Activated T-cell treated with anti-CD3 and anti-CD28 coated beads, Interleukin-2, amount 50 U/mL, for 4 hours (primary cell): ENCODE measurements at places on chromosomes 4 and X.

DNA sequence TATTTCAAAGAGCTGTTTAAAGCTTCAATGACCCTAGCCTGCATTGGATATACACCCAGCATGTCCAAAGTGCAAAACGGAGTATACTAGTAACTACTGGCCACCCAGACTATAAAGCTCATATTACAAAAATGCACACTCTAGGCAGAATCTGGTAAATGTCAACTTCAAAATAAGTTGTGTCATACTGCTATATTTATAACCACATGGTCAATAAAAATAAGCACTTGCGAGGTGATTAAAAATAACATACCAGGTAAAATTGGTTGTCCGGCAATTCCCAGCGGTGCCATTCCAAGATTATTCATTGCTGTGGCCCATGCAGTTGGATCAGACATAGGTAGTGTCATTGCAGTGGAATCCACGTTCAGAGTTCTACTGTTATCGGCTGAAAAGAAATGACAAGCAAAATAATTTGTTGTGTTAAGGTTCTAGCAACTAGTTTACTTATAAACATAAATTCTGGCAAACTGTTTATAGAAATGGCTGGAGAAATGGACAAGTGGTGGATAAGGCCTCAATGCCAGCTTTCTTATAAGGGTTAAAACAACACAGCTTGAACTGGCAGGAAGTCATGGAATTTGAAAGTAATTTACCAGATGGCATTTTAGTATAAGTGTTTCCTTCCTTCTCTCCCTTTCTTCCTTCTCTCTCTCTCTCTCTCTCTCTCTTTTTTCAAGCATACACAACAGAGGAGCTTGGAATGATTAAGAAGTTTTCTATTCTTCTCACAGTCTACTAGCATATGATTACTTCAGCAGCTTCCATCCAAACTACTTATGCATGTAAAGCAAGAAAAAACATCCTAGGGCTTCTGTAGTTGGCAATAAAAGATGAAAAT lies 199.9 kb downstream of the ENOX2 start:
- DNase-seq, result no peak

DNA sequence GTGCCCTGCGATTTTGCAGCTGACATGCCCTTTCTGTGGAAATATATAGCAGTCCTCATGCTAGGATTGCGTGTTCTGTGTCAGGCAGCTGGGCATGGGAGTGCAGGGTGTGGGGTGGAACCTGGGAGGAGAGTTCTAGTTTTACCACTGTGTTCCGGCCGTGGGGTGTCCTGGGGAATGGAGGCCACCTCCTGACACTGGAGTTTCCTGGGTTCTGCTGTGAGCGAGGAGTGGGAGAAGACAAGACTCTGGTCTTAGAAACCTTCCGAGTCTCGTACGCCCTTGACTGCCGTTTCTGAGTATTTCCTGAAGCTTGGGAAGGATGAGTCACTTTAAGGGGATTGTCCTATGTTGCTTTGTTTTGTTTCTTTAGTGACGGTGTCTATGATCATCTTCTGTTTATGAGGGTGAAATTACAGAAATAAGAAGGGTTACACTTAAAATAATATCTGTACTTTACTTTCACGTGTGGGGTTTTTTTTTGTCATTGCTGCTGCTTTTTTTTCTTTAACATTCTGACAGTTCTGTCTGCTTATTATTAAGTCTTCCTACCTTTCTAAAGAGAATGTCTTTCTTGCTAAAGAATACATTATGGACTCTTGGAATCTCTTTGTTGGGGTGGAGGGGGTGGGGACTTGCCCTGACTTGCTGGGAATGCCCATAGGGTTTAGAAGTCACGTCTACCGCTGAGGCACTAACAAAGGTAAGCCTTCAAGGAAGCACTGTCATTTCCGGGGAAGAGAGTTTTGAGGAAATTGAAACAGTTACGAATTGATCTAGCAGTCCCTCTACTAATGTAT lies 19.1 kb downstream of the CD99 start:
- peak; percentile 43 for DNase-seq

DNA sequence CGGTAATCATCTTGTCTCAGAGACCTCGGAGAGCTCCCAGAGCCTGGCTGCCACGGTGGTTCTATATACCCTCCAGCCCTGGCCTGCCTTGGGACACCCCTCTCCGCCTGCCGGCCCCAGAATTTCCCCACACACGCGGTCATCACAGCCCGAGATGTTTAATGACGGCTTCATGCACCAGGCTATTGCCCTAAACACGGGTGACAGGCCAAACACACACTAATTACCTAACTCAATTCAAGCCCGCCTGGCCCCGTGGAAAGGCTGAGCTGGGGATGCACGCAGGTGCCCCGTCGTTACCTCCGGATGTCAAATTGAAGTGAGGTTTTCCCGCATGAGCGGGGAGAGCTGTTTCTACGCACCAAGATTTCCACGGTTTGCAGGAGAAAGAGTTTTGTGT lies 72.9 kb upstream of the PPP2R3B start:
- no peak for DNase-seq

GRCh38 chr4:145019346-145019745 lies 78.7 kb downstream of the ANAPC10 start:
- DNase-seq, result no peak

GRCh38 chr4:55729351-55730279 lies 90.0 kb upstream of the EXOC1L start:
- no peak for DNase-seq

DNA sequence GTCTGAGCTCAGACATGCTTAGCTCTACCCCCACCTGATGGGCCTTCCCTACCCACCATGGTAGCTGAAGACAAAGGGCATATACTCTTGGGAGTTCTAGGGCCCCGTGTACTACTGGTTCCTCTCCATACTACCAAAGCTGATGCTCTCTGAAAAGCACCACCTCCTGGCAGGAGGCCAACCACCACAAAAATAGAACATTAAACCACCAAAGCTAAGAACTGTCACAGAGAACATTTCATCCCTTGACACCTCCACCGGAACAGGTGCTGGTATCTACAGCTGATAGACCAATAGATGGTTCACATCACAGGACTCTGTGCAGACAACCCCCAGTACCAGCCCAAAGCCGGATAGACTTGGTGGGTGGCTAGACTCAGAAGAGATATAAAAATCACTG lies 13.4 kb downstream of the EDA2R start:
- no peak for DNase-seq

DNA sequence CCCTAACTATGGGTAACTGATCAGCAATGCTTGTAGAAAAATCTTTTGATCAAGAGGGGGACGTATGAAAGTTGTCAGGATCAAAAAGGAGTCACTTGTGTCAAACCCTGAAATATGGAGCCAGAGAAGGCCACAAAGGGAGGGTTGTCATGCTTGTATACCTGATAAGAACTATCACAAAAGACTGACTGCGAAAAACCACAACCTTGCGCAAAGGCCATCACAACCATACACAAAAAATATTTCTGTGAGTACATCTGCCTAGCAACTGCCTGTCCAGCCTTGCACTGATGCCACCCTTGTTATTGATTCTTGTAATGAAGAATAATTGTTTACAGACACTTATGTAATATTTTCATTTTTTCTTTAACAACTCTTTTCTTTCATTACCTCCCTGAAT lies 22.8 kb upstream of the EIF4E start:
- DNase-seq, result no peak

- no peak for DNase-seq
Observed at GRCh38 chr4:20095805-20096541, 155.7 kb upstream of the SLIT2 start.

- DNase-seq, result no peak
Observed at GRCh38 chr4:9594948-9595347, 150.7 kb downstream of the DEFB131A start.

- DNase-seq, result no peak
Observed at GRCh38 chrX:77444075-77444474, 3.1 kb upstream of the FGF16 start.

- no peak for DNase-seq
Observed at GRCh38 chrX:1153940-1154339, 58.5 kb downstream of the CRLF2 start.

DNA sequence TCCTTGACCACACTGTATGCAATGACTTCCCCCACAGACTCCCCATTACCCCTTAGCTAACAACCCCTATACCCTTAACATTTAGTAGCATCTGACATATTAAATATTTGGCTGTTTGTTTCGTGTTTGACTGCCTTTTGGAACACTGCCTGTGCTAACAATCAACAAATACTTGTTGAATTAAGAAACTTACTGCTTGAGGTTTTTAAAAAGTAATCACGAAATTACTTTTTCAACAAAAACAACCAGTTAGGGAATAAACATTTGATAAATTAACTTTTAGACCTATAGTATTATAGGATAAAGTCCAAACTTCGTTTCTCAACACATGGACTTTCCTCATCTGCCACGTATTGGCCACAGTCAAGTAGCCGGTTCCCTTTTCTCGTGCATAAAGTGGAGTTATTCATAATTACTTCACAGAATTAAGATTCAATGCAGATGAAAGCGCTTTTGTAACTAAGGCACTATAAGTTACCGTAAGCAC lies 555 bp upstream of the ELMOD2 start:
- DNase-seq, result no peak

GRCh38 chr4:27101126-27101525 lies 240.5 kb downstream of the STIM2 start:
- DNase-seq, result no peak

GRCh38 chr4:181579486-181579885 lies 663.7 kb upstream of the TENM3 start:
- DNase-seq, result no peak

- DNase-seq, result no peak
Observed at GRCh38 chr4:24181005-24181404, 291.2 kb upstream of the PPARGC1A start.

DNA sequence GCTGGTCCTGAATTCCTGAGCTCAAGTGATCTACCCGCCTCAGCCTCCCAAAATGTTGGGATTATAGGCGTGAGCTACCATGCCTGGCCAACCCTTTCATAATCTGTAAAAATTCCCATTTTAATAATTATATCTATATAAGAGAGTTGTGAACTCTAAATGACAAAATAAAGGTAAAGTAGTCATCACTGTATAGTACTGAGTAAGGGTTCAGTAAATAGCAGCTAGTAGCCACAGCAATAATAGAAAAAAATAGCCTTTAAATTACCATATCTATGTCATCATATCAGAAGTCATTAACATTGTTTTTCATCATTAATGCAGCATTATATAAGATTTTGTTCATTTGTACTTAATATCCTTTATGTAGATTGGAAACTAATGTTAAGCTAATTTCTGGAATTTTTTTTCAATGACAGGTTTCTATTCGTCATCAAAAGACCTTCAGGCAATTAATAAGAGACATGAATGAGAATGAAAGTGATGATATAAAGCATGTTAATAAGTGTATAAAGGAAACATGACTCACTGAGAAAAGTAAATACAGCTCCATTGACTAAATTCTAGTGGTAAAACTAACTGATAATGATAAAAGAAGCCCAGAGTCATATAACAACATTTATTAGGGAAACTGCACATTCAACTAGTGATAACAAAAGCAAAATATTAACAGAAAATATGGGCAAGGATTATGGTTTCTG lies 85.9 kb upstream of the UGT8 start:
- DNase-seq, result no peak

- no peak for DNase-seq
Observed at GRCh38 chr4:48641401-48641800, 138.7 kb downstream of the FRYL start.

- DNase-seq, result no peak
Observed at GRCh38 chrX:51955200-51955599, 61.8 kb downstream of the MAGED1 start.

GRCh38 chr4:53619431-53619830 lies 28.1 kb upstream of the LNX1 start:
- DNase-seq, result no peak

DNA sequence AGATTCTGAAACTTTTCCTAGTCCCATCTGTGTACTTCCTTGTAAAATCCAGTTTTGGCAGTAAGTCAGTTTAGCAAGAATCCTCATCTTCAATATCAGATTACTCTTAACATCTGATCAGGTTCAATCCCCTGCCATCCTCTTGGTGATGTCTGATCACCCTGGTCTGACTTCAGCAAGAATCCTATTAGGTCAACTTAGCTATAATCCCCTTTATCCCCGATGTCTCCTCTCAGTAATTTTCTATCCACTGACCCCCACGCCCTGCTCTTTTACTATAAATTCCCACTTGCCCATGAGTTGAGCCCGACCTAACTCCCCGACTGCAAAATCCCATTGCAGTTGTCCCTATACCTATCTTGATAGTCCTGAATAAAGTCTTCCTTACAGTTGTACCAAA lies 57.9 kb upstream of the PRSS48 start:
- DNase-seq, result no peak

DNA sequence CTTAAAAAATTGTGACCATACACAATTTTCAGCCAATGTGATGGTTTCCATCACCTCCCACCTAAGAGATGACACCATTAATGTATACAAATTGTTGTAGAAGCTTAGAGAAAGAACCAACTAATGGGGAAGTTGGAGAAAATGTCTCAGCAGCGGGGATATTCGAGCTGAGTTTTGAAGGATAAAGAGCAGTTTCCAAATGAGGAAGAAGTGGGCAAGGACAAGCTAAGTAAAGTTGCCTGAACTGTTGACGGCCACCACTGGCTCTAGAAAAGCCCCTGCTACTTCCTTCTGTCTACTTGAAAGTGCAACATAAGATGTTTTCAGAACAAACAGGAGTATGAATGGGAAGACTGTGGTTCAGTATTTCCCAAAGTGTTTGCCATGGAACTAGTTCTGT lies 92.0 kb downstream of the CHRNA9 start:
- no peak for DNase-seq

DNA sequence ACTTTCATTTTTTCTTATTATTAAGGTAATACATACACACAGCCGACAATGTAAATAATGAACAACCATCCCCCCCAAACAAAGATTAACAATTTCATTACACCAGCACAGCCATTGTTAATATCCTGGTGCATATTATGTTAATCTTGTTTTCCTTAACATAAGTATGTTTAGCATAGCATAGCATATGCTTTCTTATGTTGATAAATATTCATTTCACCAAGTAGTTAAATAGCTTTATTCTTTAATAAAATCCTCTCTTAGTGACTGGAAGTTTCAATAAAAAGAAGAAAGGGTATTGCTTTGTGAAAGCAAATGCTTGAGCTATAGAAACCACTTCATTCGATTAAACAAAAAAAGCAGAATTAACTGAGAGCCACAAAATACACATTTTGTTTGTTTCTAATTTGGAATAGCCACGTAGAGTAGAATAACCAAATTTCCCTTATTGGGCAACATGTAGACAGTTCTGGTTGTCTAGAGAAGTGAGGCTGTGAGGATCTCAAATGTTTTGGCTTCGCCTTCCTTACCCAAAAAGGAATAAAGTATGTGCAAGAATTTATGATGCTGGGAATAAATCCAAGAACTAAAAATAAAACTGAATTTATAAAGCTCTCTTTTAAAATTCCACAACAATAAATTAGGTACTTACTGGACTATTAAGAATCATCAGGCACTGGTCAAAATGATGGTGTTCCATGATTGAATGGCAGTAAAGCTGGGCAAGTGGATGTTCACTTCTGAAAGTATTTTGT lies 118.0 kb downstream of the PDE5A start:
- no peak for DNase-seq

- no peak for DNase-seq
Observed at GRCh38 chrX:8848911-8849310, 47.7 kb upstream of the FAM9A start.

- no peak for DNase-seq
Observed at GRCh38 chr4:155524926-155525455, 141.7 kb upstream of the GUCY1A1 start.

- DNase-seq, result no peak
Observed at GRCh38 chr4:14087459-14087858, 459.9 kb upstream of the BOD1L1 start.
